Activated naive CD4-positive, alpha-beta T cell (primary cell): ENCODE measurements at places on chromosomes 11 and 22.
A peak's percentile ranks its signal among the peaks of the same experiment; 100 is the strongest.

DNA sequence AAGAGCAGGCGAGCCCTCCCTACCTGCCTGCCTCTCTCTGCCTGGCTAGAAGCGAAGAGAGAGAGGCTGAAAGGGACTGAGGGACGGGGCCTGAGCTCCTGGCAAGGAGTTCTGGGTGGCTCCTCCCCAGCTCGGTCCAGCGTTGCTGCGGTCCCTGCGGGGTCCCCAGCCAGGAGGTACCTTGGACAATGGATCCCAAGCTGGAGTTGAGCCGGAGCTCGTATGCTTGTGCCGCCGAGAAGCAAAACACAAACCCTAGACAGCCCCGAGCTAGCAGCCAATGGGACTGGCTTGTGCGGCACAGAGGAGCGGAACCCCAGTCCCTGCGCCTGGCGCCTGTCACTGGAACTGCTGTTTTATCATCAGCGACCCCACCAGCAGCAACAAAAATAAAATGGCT lies 18.3 kb downstream of the SLC25A18 start:
- DNase-seq = no peak

- DNase-seq = no peak
These were observed 66.6 kb downstream of the CACNG2 start for GRCh38 chr22:36636916-36637315.

DNA sequence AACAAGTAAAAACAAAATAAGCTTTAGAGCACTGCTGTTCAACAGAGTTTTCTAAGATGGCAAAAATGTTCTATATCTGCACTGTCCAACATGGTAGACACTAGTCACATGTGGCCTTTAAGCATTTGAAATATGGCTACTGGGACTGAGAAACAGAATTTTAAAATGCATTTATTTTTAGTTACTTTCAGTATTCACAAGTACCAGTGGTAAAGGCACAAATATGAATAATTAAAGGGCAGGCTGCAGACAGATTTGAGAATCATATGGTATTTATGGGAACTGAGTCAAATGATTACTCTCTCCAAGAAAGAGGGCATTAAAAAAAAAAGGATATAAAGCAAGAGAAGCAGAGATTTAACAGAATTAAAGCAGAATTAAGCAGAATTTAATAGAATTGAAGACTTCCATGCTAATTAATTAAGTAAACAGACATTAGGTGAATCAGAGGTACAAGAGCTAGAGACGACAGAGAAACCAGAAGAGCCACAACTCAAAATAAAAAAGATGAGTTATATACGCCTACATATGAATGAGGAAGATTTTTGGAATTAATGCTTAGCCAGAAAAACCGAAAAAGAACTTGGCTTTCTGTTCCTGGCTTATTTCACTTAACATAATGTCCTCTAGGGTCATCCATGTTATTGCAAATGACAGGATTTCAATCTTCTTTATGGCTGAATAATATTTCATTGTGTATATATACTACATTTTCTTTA lies 160.4 kb downstream of the ATG16L2 start:
- no peak for DNase-seq

- DNase-seq = no peak
These were observed 19.1 kb downstream of the OR51E1 start for GRCh38 chr11:4662876-4663275.

- DNase-seq = no peak
These were observed 13.5 kb downstream of the OAF start for GRCh38 chr11:120224361-120224760.

- DNase-seq = no peak
These were observed 12.2 kb downstream of the FAR1 start for GRCh38 chr11:13680501-13681264.

- DNase-seq = peak; percentile 66
These were observed 482 bp downstream of the DDX17 start for GRCh38 chr22:38505541-38506117.

DNA sequence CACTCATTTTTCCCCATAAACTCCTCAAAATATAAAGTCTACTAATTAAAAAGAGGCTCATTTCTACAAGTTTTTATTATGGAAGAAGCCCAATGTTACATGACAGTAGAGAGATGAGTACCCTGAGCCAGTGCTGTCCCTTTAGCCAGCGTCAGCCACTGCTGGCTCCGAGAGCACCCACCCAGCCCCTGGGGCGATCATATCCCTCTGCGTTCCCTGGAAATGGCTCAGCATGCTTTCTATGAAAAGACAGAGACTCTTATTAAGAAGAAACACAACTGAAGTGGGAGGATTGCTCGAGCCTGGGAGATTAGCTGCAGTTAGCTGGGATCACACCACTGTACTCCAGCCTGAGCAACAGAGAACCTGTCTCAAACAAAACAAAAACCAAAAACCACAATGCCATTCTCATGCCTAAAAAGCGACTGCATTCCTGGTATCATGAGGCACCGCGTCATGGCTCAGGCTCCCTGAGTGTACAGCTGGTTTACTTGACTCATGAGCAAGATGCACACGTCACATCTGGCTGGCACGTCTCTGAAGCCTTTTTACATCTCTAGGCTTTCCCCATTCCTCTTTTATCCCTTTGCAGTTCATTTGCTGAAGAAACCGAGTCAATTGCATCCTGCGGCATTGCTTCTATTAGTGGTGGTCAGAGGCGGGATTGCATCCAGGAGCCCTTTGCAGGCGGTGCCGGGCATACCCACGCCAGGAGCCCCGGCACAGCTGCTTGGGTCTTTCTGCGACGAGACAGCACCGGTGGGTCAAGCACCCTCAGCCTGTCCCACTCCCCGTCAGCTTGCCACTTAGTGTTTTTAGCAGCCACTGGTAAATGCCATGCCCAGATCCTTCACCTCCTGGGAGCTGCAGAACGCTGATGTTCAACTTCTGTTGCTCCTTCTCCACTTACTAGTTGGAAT lies 119.9 kb downstream of the CTTN start:
- DNase-seq = no peak

DNA sequence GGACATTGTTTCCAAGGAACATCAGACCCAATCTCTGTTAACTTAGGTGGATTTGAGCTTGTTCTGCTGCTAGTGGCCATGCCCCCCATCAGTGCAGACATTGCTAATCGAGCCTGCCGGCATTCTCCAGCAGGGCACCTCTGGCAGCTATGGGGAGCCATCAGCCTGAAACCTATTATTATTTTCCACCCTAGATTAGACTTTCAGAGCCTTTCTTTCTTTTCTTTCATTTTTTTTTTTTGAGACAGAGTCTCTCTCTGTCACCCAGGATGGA lies 4.9 kb downstream of the CACNA1I start:
- DNase-seq = no peak

DNA sequence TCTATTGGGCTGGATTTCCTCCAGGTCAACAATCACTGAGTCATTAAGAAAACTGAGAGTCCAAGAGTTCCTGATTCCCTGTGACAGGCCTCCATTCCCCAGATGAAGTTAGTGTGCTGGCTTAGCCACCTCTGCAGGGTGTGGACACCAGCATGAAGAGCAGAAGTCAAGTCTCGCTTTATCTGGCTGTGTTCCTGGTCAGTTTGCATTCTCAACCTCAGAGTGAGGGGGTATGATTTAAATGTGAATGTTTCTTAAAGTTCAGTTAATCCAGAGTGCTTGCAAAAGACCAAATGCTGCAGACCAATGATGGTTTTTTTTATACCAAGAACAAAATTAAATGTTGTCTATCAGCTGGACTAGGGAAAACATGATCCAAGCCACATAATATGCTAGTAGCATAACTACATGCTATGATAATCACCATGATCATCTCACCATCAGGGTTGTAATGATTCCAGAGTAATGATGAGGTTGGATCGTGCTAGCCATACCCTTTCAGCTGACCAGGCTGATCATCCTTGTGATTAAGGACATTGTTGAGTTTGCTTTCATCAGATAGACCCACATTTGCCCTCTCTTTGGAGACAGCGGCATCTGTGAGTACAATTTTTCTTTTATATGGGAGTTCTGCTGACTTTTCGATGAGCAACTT lies 145.8 kb upstream of the ARHGAP20 start:
- DNase-seq = no peak

GRCh38 chr11:133137939-133138338 lies 394.4 kb downstream of the OPCML start:
- no peak for DNase-seq

- no peak for DNase-seq
These were observed 163.2 kb upstream of the BLID start for GRCh38 chr11:122279194-122279593.

DNA sequence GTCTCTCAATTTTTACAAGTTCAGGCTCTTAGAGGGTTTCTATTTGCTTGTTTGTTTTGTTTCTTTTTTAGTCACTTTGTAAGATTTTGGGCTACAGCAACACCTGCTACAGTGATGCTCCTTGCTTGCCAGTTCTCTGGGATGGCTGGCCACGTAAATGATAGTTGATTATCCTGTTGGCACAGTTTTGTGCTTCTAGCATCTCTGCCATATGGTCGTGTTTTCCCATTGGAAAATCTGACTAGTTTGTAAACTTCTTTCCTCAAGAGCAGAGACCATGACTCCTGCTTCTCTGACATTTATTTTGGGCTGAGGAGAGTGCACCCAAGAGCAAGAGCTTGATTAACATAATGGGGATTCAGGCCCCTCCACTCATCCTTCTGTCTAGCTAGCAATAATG lies 1621.6 kb upstream of the RAG2 start:
- DNase-seq = no peak

DNA sequence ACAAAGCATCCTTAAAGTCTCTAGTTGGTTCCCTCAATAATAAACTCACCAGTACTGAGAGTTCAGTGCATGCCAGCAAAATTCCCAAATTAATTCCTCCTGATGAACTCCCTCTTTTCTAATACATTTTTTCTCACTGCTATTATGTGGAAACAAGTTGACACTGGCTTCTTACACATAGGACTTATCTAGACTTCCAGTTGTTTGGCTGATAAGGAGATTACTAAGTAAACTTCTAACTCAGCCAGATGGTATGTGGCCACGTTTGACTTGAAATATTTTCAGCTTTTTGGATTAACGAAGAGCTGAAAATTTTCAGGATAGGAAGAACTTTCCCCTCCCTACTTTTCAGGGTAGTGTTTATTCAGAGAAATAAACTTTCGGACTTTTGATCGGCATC lies 1154.2 kb upstream of the TENM4 start:
- DNase-seq = no peak

DNA sequence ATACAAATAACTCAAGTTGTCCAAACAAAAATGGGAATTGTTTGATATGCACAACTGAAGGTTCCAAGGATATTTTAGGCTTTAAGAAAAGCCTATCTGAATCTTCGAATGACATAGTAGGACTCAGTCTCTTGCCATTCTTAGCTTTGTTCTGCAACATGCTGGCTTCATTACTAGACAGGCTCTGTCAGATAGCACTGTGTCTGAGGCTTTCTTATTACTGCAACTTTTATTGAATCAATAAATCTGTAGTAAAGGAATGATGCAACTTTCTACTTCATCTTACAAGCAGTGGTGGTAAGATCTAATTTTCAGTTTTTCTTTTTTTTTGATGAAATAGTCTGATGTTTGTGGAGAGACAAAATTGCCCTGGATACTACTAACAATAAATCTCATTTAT lies 319.3 kb upstream of the CCDC179 start:
- DNase-seq = no peak

- DNase-seq = no peak
These were observed 86.9 kb downstream of the CCDC34 start for GRCh38 chr11:27276141-27276540.

- DNase-seq = no peak
These were observed 57.4 kb downstream of the CHRDL2 start for GRCh38 chr11:74673693-74674360.

DNA sequence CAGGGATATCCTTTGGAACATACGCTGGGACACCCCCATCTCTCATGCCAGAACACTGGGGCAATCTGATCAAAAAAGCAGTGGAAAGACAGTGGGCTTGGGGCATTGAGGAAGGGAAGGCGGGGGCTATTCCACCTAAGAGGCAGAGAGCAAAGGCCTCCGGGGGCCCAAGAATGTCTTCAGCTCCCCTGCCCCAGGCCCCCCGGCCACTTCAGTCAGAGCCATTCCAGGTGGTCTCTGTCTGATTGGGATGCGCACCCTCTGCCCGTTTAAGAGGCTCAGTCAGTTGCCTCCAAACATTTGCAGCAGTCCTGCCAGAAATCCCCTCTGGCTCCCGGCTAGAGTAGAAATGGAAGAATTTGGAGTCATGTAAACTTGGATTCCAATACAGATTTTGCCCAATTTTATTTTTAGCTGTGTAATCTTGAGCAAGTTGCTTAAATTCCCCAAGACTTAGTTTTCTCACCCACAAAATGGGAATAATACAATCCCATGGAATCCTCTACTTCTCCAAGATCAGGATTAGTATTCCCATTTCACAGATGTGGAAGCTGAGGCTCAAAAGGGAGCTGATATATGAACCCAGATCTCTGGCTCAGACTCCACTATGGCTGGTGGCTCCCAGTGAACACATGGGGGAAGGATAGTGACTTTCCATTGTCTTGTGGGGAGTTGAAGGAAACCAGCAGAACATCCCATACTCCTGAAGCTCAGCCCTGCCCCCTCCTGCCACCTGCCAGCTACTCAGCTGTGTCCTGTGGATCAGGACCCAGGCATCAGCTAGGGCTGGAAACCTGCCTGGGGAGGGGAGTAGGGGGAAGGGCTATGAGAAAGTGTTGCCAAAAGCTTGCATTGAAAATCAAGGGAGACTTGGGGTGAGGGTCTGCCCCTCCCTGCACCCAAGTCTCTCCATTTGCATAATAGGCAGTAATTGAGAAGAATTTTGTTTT lies 6.1 kb upstream of the WNT11 start:
- DNase-seq = no peak

DNA sequence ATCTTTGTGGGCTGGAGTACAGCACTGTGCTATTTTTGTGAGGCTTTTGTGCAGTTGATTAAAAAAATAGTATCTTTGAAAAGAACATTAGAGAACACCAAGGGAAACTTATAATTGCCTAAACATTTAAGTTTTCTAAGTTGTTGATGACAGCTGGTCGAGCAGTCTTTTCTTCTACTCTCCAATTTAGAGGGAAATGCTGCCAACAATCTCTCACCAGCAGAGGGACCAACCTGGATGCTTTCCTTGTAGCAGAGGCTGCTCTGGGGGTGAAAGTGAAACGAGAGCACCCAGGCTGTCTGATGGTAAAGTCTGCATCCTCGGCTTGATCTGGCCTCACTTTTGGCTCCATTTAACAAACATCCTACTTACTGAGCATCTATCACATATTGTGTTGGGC lies 1286.5 kb upstream of the TENM4 start:
- DNase-seq = no peak

DNA sequence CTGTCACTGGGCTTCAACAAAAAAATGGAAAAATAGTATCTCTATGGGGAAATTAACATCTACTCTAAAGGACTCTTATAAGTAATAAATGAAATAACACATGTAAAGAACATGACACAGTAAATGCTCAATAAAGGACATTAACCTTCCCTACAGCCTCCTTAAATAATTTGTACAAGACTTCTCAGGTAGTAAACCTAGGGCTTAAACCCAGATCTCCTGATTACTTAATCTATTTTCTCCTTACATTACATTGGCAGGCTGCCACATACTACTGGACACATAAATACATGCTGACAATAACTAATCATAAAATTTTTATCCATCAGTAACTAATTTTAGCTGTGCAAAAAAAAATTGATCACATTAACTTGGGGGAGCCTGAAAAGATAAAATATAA lies 4.9 kb downstream of the AMBRA1 start:
- DNase-seq = no peak

GRCh38 chr11:120819437-120820365 lies 204.2 kb upstream of the TBCEL start:
- DNase-seq = no peak
